Stimulated activated CD8-positive, alpha-beta memory T cell treated with anti-CD3 and anti-CD28 coated beads, Interleukin-4, amount 100 ng/mL, for 4 hours (primary cell): ENCODE measurements at places on chromosomes 2 and 18.
A peak's percentile ranks its signal among the peaks of the same experiment; 100 is the strongest.

DNA sequence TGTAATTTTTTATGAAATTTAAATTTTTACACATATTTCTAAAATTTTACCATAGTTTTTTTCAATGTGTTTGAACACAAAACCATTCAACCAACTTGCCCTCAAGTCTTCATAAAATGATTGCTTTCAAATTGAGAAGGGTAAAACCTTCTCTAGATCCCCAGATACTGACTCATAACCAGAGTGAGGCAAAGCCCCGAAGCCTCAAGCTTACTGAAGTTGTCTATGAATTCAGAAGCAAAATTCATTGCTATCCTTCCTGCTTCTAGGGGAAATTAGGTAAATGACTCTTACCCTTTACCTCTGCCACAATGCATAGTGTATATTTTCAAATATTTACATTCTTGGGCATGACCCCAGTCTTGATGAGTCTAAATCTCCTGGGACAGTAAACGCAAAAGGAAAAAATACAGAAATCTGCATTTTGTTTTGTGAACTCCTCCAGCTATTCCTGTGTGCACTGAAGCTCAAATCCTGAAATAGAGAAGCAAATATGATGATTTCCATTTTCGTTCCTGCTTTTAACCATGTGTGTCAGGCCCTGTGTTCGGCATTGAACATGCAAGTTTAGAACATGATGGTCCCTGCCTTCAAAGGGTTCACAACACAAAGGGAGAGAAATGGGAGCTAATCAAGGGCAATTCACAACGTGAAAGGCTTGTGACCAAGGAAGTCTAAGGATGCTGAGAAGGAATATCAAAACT lies 246.3 kb downstream of the SUCLG1 start:
- DNase-seq, result no peak

- DNase-seq, result no peak
Observed at GRCh38 chr18:55487997-55488396, 100.0 kb downstream of the TCF4 start.

GRCh38 chr2:32946314-32947075 lies at the start of gene LTBP1:
LTBP1 (plus strand) TSS chr2:32946953; CDS start chr2:32947325, 372 bp downstream.
- no peak for DNase-seq

GRCh38 chr2:224183086-224183485 lies 144.0 kb upstream of the SERPINE2 start:
- no peak for DNase-seq

GRCh38 chr2:74756356-74756890 lies 77.5 kb upstream of the HK2 start:
- no peak for DNase-seq

GRCh38 chr2:237132799-237133198 lies 47.1 kb downstream of the COPS8 start:
- DNase-seq, result no peak

GRCh38 chr2:44392338-44392943 lies 30.7 kb downstream of the CAMKMT start:
- peak; percentile 25 for DNase-seq
